Tibial nerve (tissue), 4 donors: ENCODE measurements at places on chromosomes 4 and X. TPM values are rescaled to one million over a fixed set of nuclear protein-coding genes. Genes with fewer than 3 reads are reported as not detected.

DNA sequence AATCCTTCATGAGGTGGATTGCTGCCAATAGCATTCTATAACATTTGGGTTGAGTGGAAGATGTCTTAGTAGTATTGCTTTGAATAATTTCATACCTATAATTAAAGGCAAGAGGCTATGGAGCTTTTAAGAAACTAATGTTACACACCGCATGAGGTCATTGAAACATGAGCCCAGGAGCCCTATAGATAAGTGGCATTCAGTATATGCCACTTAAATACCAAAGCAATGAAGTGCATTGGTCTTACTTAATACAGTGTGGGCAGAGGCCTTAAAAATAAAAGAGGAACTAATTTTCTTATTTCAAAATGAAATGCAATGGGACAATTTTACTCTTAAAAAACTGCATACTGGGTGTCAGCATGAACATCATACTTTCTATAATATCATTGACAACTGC lies 47.5 kb downstream of the SPATA18 start:
- DNase-seq: no peak

GRCh38 chr4:82381235-82381634 lies 7.4 kb upstream of the HNRNPD start:
- DNase-seq: no peak

The TEX13B gene
- not detected for total RNA-seq

The CXCL11 gene
- not detected for total RNA-seq

The CT83 gene
- total RNA-seq: not detected
